CD8-positive, alpha-beta memory T cell (primary cell): ENCODE measurements at places on chromosomes 3 and 15. TPM values are rescaled to one million over a fixed set of nuclear protein-coding genes. Genes with fewer than 3 reads are reported as not detected.

- H3K4me3 ChIP-seq, result no peak overlapping the region
- H3K27ac ChIP-seq, result no peak overlapping the region
- no peaks in the 10 kb centered on the region for H3K27me3 ChIP-seq
- no peaks in the 10 kb centered on the region for H3K36me3 ChIP-seq
- no peak for DNase-seq
- no peaks in the 10 kb centered on the region for H3K4me1 ChIP-seq
Observed at GRCh38 chr3:164912916-164913315, 165.4 kb downstream of the SI start.

- no peaks in the 10 kb centered on the region for H3K27me3 ChIP-seq
- DNase-seq, result no peak
Observed at GRCh38 chr3:184405075-184406030, 25.5 kb downstream of the CHRD start.

DNA sequence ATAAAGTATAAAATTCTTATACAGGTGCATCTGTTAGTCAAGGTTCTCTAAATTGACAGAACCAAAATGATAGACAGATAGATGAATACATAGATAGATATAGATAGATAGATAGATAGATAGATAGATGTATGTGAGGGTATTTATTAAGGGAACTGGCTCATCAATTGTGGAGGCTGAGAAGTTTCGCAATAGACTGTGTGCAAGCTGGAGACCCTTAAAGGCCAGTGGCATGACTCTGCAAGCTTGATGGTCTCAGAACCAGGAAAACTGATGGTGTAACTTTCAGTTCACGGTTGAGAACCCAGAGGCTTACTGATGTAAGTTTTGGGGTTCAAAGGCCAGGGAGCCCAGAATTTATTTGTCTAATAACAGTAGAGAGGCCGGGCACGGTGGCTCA, 1123.7 kb upstream of the CADM2 start:
- no peak overlapping the region for H3K27ac ChIP-seq
- no peaks in the 10 kb centered on the region for H3K27me3 ChIP-seq
- H3K4me3 ChIP-seq, result no peak overlapping the region
- no peaks in the 10 kb centered on the region for H3K36me3 ChIP-seq
- H3K4me1 ChIP-seq, result no peaks in the 10 kb centered on the region

DNA sequence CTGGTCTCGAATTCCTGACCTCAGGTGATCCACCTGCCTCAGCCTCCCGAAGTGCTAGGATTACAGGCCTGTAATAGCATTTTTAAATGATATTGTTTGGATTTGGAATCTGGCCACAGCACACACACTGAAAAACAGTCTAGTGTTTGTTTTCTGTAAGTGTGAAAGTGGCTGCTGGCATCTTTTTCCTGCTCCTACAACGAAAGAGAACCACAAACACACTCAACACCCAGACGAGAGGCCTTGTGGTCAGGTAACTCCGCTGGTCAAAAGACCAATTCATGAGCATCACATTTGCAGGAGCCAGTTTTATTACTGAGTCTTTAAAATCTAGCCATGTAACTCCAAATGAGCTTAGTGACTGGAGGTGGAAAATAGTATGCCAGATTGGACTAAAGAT, 50.2 kb downstream of the IMPG2 start:
- DNase-seq, result no peak
- H3K4me3 ChIP-seq, result no peak overlapping the region
- H3K4me1 ChIP-seq, result no peaks in the 10 kb centered on the region
- no peaks in the 10 kb centered on the region for H3K27me3 ChIP-seq

DNA sequence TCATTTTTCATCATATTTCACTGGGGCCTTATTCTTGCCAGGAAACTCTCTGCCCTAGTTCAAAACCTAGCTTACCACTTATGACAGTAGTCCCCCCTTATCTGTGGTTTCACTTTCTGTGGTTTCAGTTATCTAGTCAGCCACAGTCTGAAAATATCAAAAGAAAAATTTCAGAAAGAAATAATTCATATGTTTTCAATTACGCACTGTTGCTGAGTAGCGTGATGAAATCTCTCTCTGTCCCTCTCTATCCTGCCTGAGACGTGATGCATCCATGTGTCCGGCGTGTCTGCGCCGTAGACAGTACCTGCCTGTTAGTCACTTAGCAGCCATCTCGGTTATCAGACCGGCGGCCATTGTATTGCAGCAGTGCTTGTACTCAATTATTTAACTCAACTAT, 369.9 kb upstream of the MCTP2 start:
- no peak overlapping the region for H3K27ac ChIP-seq
- no peaks in the 10 kb centered on the region for H3K36me3 ChIP-seq
- DNase-seq, result no peak
- H3K4me3 ChIP-seq, result no peak overlapping the region

DNA sequence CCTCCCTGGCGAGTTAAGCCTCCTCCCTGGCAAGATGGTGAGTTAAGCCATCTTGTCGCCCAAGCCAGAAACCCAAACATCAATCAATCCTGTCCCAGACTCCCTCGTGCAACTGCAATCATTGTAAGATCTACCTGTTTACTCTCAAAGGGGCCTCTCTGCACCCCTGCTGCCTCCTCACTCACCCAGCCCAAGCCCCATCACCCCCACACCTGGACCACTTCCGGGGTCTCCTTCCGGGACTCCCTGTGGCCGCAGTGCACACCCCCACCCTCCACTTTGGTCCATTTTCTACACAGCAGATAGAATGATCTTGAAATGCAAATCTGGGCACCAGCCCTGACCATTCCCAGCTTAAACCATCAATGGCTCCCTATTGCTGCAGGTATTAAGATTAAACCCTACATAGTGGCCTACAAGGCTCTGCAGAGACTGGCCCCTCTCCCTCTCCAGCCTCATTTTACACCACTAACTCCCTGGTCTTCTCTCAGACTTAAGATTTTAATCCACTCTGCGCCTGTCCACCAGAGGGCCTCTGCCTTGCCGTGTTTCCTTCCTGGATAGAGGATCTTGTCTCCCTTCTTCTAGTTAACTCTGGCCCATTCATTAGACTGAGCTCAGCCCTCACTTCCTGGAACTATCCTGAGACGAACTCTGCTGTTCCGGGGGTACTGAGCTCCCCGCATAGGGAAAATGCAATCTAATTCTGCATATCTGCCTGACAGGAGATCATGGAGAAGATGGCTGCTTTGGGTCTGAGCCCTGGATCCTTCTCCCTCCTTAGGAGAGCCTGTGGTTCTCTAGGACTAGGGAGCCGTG, 41.9 kb upstream of the SLC6A1 start:
- H3K4me1 ChIP-seq, result no peaks in the 10 kb centered on the region
- H3K27me3 ChIP-seq, result no peaks in the 10 kb centered on the region
- no peaks in the 10 kb centered on the region for H3K36me3 ChIP-seq

GRCh38 chr3:144544871-144545270, 573.2 kb downstream of the DIPK2A start:
- no peaks in the 10 kb centered on the region for H3K36me3 ChIP-seq
- DNase-seq, result no peak
- H3K4me3 ChIP-seq, result no peak overlapping the region
- H3K27me3 ChIP-seq, result no peaks in the 10 kb centered on the region

HES1 gene
- not detected for total RNA-seq

DNA sequence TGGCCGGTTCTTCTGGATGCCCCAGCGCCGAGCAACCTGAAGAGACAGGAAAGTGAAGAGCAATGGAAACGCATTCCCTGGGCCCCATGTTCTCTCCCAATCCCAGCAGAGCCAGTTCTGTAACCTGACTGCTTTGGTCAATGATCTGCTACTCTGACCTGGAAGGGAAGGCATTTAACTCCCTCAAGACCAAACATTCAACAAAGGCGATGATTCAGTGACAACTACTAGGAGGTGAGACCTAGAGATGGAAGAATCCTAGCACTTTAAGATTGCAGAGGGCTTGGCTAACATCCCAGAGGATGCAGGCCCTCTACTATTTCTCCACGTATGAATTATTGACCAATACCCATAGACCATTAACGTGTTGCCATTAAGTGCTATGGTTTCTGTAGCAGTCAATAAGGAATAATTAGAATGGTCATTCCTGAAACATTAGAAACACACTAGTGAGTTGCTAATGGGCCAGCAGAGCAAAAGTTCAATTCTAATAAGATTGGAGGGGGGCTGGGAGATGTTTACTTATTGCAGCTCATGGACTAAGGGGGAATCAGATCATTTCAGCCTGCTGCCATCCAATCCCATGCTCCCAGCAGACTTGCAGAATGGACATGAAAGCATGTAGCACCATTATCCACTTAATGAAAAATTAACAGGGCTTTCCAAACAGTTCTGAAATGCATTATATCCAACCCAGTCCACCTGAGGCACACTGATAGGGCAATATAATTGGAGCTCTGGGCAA, 56.6 kb downstream of the ETV5 start:
- DNase-seq, result no peak
- no peak overlapping the region for H3K4me3 ChIP-seq
- no peak overlapping the region for H3K27ac ChIP-seq
- H3K4me1 ChIP-seq, result no peaks in the 10 kb centered on the region
- H3K27me3 ChIP-seq, result no peaks in the 10 kb centered on the region

GRCh38 chr3:23981136-23981535, 36.0 kb downstream of the NR1D2 start:
- H3K4me1 ChIP-seq, result no peaks in the 10 kb centered on the region
- H3K36me3 ChIP-seq, result peaks cover 12% of the 10 kb centered on the region
- H3K27me3 ChIP-seq, result no peaks in the 10 kb centered on the region
- no peak overlapping the region for H3K4me3 ChIP-seq

GMPS gene
- total RNA-seq, result 113 TPM

- H3K27me3 ChIP-seq, result peaks cover 52% of the 10 kb centered on the region
- peaks cover 36% of the 10 kb centered on the region for H3K4me1 ChIP-seq
- H3K4me3 ChIP-seq, result no peak overlapping the region
- no peak for DNase-seq
Observed at GRCh38 chr3:43998836-43999727, 242.6 kb upstream of the TOPAZ1 start.

FGF12 gene
- total RNA-seq, result not detected

DNA sequence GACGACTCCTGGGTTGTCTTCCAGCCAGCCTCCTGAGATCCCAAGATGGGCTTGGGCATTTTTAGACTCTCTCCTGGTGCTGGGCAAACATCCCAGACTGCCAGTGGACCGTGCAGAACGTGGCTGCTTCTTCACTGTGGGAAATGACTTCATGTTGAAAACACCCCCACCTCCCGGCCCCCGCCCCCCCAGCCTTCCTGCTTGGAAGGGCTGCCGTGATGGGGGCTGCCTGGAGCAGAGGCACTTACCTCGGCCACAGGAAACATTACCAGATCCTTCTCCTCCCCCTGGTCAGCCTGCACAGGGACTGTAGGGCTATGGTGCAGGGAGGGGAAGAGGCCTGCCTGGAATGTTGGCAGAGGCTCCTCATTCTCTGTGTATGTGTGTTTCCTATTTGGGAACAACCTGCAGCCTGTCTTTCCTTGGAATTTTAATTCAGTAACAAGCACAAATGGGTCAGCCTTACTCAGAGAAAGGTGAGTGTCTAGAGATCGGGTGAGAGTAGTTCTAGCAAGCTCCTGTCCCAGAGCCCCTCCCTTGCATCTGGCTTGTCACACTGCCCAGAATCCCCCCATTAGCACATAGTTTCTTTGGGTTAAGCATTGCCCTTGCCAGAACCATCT, 90.8 kb downstream of the ANP32A start:
- no peak for DNase-seq
- no peaks in the 10 kb centered on the region for H3K27me3 ChIP-seq
- no peak overlapping the region for H3K27ac ChIP-seq
- no peak overlapping the region for H3K4me3 ChIP-seq
- H3K36me3 ChIP-seq, result no peaks in the 10 kb centered on the region
